Thyroid gland (tissue), 4 donors: ENCODE measurements at places on chromosomes 1 and 21. TPM values are rescaled to one million over a fixed set of nuclear protein-coding genes. Genes with fewer than 3 reads are reported as not detected.

RSBN1 gene
- 26.4 TPM for total RNA-seq

GRCh38 chr1:7898962-7899361 lies 41.7 kb downstream of the TNFRSF9 start:
- H3K27ac ChIP-seq = no peak overlapping the region
- no peaks in the 10 kb centered on the region for H3K4me1 ChIP-seq
- H3K27me3 ChIP-seq = no peaks in the 10 kb centered on the region
- no peak overlapping the region for H3K4me3 ChIP-seq

GRCh38 chr1:33147997-33148314 lies 33.9 kb downstream of the TRIM62 start:
- H3K27me3 ChIP-seq = no peaks in the 10 kb centered on the region
- no peak overlapping the region for H3K27ac ChIP-seq
- no peak overlapping the region for H3K4me3 ChIP-seq
- peaks cover 12% of the 10 kb centered on the region for H3K36me3 ChIP-seq
- H3K4me1 ChIP-seq = peaks cover 3% of the 10 kb centered on the region

DNA sequence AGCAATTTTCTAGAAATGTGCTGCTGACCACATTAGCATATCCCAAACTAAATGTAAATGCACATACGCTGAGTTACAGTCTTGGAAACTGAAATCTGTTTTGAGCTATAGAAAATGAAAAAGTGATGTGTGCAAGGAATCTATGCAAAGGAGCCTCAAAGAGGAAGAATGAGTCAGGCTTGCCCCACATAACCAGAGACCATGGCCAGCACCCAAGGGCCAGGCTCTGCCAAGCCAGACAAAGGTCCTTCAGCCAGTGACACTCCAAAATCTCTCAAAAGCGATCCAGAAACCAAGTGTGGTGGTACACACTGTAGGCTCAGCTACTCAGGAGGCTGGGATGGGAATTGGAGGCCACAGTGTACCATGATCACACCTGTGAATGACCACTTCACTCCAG lies 195.2 kb downstream of the TOMM20 start:
- H3K27ac ChIP-seq = peak overlapping the region; percentile 58
- no peaks in the 10 kb centered on the region for H3K27me3 ChIP-seq
- H3K4me1 ChIP-seq = peaks cover 7% of the 10 kb centered on the region

GALNT2 gene
- 48.9 TPM for total RNA-seq
